ENCODE measurements at places on chromosomes 4 and X. TPM values are rescaled to one million over a fixed set of nuclear protein-coding genes. Genes with fewer than 3 reads are reported as not detected.

APBB2 gene
- 32.2 TPM for total RNA-seq

SNCA gene
- 99.1 TPM for total RNA-seq

PTPN13 gene
- 11.3 TPM for total RNA-seq

PTCHD1 gene
- total RNA-seq = 4.7 TPM

REPS2 gene
- total RNA-seq = 0.12 TPM

GAGE12H gene
- not detected for total RNA-seq

DLG3 gene
- total RNA-seq = 21.3 TPM
